ENCODE measurements at places on chromosomes 2 and 18.

DNA sequence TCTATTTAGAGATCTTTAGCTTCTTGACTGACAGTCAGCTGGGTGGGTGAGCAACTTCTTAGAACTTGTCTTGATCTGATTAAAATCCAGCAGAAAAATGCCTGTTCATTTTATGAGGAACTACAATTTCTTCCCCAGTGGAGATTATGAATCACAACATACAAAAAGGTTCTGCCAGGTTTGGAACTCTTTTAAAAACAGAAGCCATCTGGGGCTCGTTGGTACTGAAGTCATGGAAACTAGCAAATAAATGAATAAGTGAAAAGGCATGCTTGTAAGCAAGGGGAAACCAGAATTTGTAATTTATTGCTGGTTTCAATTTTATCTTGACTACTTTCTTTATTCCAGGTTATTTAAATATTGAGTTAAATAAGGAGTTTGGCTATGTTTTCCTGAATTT lies 767.4 kb downstream of the MBD2 start:
- no peak for DNase-seq

DNA sequence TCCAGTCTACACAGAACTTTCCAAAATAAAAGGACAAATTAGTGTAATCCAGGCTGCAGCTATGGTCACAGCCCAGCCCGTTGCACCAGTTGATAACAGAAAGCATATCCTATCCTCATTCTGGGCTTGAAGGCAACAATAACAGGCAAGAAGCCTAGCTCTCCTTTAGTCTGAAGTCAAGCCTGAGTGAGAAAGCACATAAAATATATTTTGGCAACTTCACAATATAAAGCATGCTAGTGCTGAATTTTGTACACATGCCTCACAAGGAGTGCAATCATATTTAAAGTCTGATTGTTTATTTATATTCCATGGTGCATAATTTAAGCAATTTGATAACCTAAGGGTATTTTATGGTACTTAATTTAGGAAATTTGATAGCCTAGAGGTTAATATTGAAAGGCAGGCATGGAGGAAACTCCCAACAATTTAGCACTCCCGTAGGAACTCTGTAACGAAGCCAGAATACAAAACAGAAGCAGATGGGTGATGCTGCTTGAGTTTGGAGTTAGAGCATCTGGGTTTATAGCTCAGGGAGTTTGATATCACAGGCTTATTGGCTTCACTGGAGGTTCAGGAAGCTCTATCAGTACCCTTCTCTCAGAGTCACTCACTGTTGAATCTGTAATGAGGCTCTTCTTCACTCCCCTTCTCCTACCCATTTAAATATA lies 1199.1 kb upstream of the GYPC start:
- no peak for DNase-seq

DNA sequence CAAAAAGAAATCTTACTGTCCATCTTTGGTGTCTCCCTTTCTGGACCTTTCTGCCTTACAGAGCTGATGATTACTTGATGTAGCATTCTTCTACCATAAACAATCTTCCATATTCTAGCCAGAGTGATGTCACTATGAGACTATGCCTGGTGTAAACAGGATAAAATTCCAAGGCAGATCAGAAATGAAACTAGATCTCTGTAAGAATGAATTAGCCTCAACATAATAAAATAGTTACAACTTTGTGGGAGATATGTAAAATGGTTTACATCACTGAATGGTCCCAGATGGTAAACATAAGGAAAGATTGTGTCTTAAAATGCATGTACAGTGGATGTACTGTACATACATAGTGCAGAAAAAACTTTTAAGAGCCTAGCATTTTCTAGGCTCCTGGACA lies 112.3 kb upstream of the ZNF521 start:
- DNase-seq = no peak

DNA sequence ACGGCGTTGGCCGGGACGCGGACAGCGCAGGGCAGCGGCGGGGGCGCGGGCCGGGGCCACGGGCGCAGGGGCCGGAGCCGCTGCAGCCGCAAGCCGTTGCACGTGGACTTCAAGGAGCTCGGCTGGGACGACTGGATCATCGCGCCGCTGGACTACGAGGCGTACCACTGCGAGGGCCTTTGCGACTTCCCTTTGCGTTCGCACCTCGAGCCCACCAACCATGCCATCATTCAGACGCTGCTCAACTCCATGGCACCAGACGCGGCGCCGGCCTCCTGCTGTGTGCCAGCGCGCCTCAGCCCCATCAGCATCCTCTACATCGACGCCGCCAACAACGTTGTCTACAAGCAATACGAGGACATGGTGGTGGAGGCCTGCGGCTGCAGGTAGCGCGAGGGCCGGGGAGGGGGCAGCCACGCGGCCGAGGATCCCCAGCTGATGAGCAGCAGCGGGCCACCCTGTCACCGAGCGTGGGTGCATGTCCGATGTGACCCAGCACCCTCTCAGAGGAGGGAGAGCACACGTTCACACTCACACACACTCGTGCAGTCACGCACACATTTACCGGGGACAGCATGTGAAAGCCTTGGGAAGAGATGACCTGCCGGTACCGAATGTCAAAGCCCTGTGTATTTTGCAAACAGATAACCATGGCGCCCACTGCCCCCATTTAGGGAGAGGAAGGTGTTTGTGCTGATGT lies 4.2 kb downstream of the GDF7 start:
- DNase-seq = no peak

DNA sequence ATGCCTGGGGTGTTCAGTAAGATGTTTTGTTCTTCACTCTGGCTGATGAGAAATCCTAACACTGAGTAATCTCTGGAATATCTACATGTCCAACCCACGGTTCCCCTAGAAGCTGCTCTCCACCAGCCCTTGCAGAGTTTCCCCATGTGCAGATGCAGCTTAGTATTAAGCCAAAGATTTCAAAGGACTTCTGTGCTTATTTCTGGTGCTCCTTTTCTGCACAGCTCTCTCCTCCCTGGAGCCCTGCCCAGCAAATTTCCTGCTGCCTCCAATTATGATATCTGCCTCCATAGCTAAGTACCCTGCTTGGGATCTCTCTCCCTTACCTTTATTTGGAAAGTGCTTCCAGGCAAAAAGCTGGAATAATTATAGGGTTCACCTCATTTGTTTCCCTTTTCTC lies 949.3 kb downstream of the BCL11A start:
- no peak for DNase-seq

GRCh38 chr2:159550231-159550630 lies 66.1 kb downstream of the BAZ2B start:
- DNase-seq = no peak

GRCh38 chr2:72204786-72205503 lies 57.3 kb upstream of the CYP26B1 start:
- no peak for DNase-seq

DNA sequence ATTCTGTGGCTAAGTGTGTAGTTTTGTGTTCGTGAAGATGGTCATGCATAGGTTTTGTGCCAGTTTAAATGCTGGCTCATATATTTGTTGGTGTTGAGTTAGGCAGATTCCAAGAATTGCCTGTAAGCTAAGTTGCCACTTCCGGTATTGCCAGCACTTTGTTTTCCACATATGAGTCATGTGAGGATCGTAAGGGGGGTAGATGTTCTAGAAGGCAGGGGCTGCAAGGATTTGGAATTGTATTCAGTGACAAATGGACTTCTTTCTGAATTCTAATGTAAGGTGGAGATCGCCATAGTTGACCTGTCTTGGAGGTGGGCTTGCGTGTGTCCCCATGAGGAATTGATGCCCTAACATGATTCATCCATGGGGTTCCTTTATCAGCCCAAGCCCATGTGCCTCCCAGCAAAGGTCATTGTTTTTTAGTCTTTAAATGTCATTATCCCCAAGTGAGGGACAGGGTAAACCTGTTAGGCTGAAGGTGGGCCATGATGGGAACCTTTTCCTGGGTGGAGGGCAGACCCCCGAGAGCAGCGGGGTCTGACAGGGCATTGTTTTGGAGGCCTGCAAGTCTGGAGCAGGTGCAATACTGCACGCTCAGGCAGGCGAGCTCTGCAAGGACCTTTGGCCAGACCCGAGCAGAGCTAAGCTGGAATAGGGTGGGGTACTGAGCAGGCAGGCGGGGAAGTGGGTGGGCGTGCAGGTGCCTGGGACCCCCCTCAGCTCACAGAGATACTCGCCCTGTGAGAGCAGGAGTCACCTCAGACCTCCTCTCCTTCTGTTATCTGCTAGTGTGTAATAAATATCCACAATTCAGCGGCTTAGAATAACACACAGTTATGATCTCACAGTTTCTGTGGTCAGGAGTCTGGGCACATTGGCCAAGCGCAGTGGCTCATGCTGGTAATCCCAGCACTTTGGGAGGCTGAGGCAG lies 77.4 kb downstream of the LRRFIP1 start:
- no peak for DNase-seq
